ENCODE measurements at places on chromosomes 7 and 10. TPM values are rescaled to one million over a fixed set of nuclear protein-coding genes. Genes with fewer than 3 reads are reported as not detected.

GRCh38 chr7:128201690-128202085 is 39.4 kb upstream of the LEP start:
- no peak for DNase-seq

GRCh38 chr10:114925587-114926586 is 12.1 kb upstream of the TRUB1 start:
- peak; percentile 80 for DNase-seq

DNA sequence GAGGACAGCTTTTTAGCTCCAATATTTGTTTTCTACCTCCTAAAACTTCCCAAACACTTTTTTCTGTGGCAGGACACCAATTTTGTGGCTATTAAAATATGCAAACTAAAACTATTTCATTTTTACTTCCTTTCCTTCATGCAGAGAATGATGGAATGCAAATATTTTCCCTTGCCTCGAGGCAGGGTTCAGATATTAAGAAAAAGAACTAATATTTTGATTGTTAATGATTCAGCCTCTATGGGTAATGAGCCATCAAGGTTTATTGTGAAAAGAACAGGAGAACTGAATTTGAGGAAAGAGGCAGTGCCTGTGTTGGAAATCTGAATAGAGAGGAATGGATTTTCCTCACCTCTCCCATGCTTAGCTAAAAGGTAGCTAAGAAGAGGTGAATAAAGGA is 43.1 kb upstream of the CASD1 start:
- no peak for DNase-seq

DNA sequence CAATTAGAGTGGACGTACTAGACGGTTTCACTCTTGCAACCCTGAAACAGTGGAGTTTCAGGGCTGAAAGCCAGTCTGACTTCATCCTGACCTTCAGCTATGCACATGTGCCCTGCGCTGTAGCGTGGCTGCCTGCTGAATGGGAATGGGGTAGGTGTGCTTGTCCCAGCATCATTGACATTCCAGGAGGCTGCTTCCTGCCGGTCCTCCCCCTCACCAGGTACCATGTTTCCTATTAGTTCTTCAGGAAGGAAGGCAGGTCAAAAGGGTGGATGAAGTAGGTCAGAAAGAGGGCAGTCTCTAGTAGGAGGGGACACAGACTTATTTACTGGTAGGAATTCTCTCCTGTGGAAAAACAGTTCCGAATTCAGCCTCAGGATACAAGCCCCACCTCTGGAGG is 551.8 kb upstream of the GALNT17 start:
- DNase-seq, result no peak

- peak; percentile 36 for DNase-seq
Observed at GRCh38 chr10:16777473-16778370, 39.5 kb downstream of the RSU1 start.

DNA sequence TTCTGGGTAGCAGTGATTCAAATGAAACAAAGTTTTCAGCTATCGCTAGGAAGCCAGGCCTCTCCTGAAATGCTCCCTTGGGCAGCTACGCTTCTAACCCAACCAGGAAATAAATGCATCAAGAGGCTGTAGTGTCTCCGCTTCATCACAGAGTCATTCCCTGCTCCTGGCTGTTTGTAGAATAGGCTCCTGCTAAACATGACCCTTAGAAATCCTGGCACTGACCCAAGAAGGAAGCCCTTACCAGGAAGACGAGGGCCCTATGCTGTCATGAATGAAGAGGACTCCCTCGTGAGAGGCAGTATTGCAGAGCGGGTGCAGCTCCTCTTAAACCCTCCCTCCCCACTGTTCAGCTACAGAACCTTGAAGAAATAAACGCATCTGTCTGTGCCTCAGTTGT is 48.3 kb downstream of the NOD1 start:
- DNase-seq, result no peak

- peak; percentile 42 for DNase-seq
Observed at GRCh38 chr7:82430500-82431465, 12.8 kb downstream of the CACNA2D1 start.

DNA sequence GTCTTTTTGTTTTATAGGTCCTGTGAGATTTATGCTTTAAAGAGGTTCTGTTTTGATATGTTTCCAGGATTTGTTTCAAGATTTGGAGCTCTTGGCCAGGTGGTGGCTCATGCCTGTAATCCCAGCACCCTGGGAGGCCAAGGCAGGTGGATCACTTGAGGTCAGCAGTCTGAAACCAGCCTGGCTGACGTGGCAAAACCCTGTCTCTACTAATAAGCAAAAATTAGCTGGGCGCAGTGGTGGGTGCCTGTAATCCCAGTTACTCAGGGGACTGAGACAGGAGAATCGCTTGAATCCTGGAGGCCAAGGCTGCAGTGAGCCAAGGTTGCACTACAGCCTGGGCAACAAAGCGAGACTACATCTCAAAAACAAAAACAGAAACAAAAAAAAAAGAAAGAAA is 8.3 kb upstream of the HYAL4 start:
- no peak for DNase-seq

DNA sequence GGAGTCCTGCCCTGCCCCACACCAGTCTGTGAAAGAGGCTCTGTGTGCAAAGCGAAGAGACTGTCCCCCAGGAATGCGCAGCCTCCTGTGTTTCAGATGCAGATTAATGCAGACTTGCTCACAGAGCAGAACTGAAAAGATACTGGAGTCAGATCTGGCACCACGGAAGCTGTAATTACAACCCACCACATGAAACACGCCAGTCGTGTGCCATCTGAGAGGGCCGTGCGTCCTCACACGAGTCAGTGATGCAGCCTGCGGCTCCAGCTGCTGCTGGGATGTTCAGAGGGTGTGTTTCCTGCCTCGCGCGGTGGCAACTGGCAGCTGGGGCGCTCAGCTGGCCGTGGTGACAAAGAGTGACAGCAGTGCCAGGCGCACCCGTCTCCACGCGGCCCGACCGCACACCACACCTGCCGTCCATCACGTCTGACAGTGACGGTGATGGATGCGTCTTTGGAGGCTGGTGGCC is 50.0 kb downstream of the NKX6-2 start:
- DNase-seq, result no peak

- no peak for DNase-seq
Observed at GRCh38 chr7:32289651-32290414, 200.3 kb downstream of the LSM5 start.

GRCh38 chr7:132077971-132078685 is 498.1 kb downstream of the PLXNA4 start:
- DNase-seq, result no peak

DNA sequence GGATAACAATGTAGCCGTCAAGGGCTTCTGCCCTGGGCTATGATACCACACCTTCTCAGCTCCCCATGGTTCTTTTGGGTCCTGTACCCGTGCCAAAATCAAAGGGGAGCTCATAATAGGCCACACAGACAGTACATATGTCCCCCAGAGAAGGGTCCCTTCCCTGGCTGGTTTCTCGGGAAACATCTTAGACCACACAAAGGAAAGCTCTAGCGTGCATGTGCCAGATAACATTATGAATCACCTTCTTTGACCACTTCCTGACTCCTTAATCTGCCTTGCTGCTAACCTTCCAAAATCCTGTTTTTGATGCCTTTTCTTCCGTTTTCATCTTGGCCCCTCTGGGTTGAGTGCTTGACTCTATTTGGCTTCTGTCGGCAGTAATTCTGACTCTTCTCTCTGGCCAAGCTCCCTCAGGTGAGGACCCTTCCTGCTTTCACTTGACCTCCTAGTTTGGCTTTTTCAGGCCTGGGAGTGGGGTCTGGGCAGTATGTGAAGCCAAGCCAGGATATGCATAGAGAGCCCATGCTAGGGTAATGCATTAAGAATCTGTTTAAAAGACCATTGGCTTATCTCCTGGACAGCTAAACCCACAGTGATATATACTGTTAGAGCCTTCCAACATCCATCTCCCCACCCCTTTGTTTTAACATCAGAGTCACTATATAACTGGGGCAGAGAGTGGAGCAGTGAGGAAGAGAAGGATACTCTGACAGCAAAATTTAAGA is 84.8 kb downstream of the ANLN start:
- DNase-seq, result peak; percentile 65

GRCh38 chr10:18449611-18450026 is 201.8 kb downstream of the NSUN6 start:
- DNase-seq, result no peak

DNA sequence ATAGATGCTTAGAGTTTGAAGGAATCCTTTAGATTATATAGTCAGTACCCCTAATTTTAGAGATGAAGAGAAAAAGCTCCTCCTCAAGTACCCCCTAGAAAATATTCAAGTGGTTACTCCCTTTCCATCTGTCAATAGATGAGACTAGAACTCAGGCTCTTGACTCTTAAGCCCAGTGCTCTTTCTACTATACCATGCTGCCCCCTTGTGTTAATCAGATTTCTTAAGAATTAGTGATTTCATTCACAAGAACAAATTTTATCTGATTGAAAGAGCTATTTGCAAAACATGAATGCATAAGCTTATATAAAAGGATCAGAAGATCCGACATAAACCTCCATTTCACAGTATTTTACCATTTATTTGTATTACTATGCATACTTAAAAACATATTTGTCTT is 179.3 kb downstream of the TFEC start:
- peak; percentile 69 for DNase-seq

GRCh38 chr10:100998183-100998990 is 1.2 kb upstream of the LZTS2 start:
- no peak for DNase-seq

- DNase-seq, result no peak
Observed at GRCh38 chr10:110134917-110135316, 72.5 kb upstream of the MXI1 start.

- no peak for DNase-seq
Observed at GRCh38 chr10:77138541-77138940, 499.1 kb downstream of the KCNMA1 start.

DNA sequence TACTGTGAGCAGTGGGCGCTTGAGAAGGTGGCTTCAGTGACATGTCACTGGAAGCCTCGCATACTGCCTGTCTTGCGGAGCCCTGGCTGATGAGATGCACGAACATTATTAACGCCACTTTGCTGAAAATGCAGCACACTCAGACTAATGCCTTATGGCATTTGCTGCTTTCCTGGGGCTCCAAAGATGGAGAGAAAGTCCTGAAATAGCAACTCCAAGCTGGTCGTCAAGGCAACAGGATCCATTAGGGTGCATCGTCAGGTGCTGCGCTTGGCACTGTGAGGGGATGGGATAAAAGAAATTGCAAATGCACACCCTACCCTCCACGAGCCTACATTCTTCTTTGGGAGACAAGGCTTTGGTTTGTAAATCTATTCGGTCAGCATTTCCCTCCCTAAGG is 592.5 kb downstream of the TYW1 start:
- DNase-seq, result no peak

GRCh38 chr7:80346704-80347103 is 165.2 kb downstream of the GNAT3 start:
- DNase-seq, result peak; percentile 74

GRCh38 chr7:47149971-47150370 is 431.9 kb downstream of the TNS3 start:
- no peak for DNase-seq

GRCh38 chr7:13077466-13077865 is 390.0 kb downstream of the ARL4A start:
- peak; percentile 60 for DNase-seq

DNA sequence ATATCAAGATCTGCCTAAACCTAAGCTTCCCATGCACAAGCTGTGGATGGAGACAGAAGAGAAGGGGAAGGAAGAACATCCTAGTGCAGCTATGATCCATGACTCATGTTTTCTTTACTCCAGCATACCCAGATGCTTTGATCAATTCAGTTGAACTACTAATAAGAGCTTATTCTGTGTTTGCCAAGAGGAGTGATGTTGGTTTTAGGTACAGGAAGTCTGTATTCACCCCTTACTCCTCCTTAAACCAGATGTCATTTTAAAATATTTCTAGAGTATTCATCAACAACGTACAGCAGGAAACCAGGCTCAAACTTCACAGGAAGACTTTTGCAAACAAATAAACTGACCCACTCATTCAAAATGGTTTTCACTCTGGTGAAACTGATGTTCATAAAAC is 29.2 kb downstream of the PANK1 start:
- no peak for DNase-seq

HOXA9 gene
- total RNA-seq, result 8.7 TPM

PPP1R9A gene
- 0.51 TPM for total RNA-seq

PTN gene
- 5.7 TPM for total RNA-seq

MGAM2 gene
- total RNA-seq, result not detected

PAX4 gene
- not detected for total RNA-seq

STEAP1 gene
- 33.7 TPM for total RNA-seq

BMPR1A gene
- 28.8 TPM for total RNA-seq

GIMAP6 gene
- not detected for total RNA-seq

CYP26C1 gene
- total RNA-seq, result not detected

PRPS1L1 gene
- total RNA-seq, result not detected
